ENCODE measurements at places on chromosomes 1 and 21.

- DNase-seq: no peak
Observed at GRCh38 chr1:154720328-154721297, 112.6 kb upstream of the ADAR start.

DNA sequence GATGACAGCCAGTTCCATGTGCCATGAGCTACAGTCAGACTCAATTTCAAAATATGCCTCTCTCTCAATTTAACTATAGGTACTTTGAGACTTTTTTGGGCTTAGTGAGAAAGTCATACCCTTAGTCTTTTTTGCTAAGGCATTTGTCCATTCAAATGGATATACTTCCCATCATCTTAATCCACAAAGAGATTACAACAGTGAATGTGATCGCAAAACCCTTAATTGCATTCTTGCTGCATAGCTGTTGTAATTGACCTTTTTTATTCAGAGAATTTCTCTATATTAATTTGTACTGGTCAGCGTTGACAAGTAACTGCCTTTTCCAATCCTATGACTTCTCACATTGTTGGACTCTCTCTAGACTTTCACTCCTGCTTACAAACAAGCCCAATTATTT is 38.6 kb upstream of the RGS18 start:
- DNase-seq: no peak

GRCh38 chr1:149962039-149962647 is 25.5 kb upstream of the MTMR11 start:
- peak; percentile 48 for DNase-seq

- DNase-seq: peak; percentile 53
Observed at GRCh38 chr1:32014199-32014947, 705 bp downstream of the KHDRBS1 start.

- no peak for DNase-seq
Observed at GRCh38 chr21:35050348-35051286, 1.5 kb upstream of the RUNX1 start.

DNA sequence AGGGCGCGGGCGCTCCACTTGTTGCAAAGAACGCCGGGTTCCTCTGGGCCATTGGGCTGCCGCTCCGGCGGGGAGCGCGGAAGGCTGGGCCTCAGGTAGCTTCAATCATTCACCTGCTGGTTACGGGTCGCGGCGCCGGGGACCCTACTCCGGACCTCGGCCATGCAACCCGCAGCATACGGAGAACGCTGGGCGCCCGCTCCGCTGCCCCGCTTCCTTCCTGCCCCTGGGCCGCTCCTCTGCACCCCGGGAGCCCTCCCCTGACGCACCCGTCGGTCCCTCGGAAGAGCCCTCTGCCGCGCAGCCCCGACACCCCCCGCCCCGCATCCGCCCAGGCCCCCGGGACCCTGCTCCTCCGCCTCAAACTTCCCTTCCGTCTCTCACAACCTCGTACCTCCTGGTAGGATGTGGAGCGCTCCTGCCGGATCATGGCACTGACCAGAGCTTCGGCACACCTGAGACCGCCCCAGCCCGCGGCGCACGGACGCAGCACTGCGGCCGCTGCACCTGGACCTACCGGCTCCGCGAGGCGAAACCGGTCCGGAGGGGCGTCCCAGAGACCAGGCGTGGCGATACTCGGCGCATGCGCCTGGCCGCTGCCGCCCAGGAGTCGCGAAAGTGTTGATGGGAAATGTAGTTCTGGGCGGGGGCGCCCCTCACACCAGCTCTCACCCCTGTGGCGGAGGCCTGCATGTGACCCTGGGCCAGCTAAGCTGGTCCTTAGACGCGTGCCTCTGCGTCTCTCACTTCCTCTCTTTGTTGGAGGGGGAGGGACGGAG is at the start of gene PACC1:
Gene PACC1 (minus strand): TSS at position 559 of the 779 bp plus-strand sequence. CDS start 129 bp downstream, at position 430.
- peak; percentile 93 for DNase-seq

DNA sequence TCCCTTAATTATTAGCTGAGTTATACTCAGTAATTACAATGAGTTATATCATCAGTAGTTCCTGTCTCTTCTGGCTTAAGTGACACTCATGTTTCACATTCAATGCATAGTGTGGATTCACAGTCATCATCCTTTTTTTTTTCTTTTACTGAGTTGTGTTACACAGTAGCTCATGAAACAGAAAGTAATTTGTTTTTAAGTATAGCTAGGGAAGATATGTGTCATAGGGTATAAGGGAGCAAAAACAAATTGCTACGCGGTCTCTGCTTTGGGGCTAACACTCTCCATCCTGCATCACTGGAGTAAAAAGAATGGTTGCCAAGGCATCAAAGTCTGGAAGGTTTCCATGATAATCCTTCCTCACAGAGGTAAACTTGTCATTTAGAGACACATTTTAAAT is 971.7 kb upstream of the NCAM2 start:
- DNase-seq: no peak

All from stimulated activated CD4-positive, alpha-beta T cell treated with anti-CD3 and anti-CD28 coated beads, Interleukin-15, amount 100 ng/mL, for 24 hours (primary cell).